ENCODE measurements at places on chromosomes 13 and 19.
A peak's percentile ranks its signal among the peaks of the same experiment; 100 is the strongest.

GRCh38 chr19:4303819-4304537 is 420 bp upstream of the FSD1 start:
- no peak for DNase-seq

GRCh38 chr19:11460207-11460606 is 20.6 kb downstream of the ELAVL3 start:
- no peak for DNase-seq

DNA sequence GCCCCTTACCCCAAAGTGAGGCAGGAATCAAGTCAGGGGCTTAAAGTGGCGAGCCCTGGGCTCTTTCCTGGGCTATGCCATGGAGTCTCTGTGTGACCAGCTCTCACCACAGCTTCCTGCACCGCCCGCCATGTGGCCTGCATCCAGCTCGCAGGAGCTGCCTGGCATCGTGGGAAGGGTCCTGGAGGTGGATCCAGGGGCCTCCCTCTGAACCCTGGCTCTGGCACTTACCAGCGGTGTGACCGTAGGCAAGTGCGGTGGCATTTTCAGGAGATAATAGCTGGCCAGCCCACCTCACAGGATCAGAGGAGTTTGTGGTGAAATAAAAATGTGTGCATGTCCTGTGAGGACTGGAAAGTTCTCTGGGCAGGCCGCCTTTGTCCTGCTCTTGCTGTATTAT is 26.0 kb downstream of the DHRS12 start:
- DNase-seq: no peak

DNA sequence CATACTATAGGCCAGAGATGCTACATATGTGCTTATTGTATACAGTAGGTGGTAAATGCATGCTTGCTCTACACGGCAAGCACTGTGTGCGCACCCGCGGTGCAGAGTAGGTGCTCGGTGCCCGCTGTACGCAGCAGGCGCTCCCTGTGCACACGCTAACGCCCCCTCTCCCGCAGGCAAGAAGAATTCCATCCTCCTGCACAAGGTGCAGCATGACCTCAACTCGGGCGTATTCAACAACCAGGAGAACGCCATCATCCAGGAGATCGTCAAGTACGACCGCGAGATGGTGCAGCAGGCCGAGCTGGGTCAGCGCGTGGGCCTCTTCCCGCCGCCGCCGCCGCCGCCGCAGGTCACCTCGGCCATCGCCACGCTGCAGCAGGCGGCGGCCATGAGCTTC is 17.7 kb downstream of the POLRMT start:
- no peak for DNase-seq

DNA sequence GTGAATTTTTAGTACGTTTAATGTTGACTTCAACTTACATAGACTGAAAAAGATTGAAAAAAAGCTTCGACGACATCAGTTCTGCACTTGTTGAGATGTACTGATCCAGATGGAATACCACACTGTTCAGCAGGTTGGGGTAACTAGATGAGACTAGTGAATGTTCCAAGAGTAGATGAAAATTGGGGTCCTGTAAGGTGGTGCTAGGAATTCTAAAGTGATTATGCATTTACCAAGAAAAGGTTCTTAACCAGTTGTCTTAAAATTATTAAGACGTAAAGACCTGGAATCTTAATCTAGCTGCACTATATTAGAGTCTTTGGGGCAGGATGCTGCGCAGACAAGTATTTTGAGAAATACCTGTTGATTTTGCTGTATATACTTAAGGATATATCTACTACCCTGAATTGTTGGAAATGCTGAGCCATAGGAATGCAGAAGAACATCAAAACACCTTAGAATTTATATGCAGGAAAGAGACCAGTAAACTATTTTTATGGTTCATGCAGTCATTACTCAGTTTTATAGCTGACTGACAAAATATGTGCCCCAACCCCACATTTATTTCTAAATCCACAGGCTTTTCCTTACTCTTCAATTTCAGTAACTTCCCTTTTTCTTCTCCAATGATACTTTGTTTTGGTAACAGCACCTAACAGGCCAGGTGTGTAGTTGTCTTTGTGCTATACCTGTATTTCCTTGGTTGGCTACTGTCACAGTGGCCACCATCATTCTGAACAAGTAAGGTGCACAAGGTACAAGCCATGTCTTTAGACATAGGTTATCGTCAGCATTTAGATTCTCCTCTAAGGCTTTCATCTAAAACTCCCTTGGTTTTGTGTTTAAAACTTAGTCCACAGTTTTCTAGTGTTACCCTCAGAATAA is 8.6 kb downstream of the MIR17HG start:
- no peak for DNase-seq

- DNase-seq: no peak
These were observed 4.3 kb downstream of the CEBPG start for GRCh38 chr19:33377586-33378475.

DNA sequence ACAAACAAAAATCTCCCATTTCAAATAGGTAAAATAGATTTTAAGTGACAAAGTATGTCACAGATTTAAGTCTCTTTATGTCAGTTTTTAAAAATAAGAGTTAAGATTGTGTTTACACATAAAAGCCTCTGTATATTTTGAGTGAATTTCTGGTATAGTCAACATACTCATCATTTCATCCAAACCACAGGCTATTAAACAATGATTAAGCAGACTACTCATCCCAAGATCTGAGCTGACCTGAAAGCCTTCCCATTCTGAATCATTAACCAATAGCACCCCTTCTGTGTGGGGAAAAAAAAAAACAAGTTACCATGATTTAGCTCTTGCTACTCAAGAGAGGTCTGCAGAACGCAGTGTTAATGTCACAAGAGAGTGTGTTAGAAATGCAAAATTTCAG is 284.4 kb upstream of the NBEA start:
- no peak for DNase-seq

DNA sequence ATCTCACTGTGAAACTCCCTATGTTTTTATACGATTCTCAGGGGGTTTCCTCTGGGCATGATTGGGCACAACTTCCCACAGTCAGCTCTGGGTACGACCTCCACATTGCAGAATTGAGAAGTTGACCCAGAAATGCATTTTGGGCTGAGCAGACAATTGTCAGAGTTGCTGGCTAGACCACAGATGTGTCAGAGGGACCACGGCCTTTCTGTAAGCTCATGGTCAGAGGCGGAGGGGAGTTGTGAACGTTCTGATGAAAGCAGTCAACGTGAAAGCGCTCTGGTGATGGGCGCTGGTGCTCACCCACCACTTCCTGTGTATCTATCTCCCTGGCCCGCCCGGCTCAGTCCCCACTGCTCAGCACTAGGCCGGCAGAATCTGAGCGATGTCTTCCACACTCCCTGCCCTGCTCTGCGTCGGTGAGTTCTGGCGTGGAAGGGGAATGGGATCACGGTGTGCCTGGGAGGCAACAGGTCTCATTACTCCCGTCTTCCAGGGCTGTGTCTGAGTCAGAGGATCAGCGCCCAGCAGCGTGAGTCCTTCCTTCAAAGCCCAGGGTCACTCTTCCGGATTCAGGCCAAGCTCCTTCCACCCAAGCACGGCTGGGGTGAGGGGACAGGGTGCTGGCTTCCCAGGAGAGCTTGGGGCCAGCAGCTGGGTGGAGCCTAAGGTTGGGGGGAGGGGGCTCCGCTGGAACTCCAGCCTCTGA is at the start of gene NCR1:
TSS of gene NCR1 (plus strand) at position 346 of the 709 bp plus-strand sequence. CDS start at position 386, 40 bp downstream.
- no peak for DNase-seq

- DNase-seq: no peak
These were observed 675 bp downstream of the PEG3 start for GRCh38 chr19:56839652-56840450.

GRCh38 chr19:46637224-46637623 is 1.2 kb upstream of the GNG8 start:
- no peak for DNase-seq

DNA sequence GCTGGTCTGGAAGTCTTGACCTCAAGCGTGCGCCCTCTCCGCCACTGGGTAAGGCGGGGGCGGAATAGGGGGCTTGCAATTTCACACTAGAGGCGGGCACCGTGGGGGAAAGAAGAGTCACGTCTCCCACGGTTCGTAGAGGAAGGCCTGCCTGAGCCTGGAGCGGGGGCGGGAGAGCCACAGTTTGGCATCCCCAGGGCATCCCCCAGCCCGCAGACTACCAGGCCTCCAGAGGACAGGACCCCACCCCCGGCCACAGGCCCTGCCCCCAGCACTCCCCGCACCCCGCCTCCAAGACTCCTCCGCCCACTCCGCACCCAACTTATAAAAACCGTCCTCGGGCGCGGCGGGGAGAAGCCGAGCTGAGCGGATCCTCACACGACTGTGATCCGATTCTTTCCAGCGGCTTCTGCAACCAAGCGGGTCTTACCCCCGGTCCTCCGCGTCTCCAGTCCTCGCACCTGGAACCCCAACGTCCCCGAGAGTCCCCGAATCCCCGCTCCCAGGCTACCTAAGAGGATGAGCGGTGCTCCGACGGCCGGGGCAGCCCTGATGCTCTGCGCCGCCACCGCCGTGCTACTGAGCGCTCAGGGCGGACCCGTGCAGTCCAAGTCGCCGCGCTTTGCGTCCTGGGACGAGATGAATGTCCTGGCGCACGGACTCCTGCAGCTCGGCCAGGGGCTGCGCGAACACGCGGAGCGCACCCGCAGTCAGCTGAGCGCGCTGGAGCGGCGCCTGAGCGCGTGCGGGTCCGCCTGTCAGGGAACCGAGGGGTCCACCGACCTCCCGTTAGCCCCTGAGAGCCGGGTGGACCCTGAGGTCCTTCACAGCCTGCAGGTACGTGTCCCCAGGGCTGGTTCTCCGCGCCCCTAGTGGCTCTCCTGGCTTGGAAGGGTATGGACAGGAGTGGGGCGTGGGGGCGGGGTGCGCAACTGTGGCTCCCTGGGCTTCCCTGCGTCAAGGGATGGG is at the start of gene ANGPTL4:
TSS of gene ANGPTL4 (plus strand) at position 353 of the 969 bp plus-strand sequence. CDS start at position 520, 167 bp downstream.
- no peak for DNase-seq

GRCh38 chr13:97058391-97058790 is 64.1 kb upstream of the OXGR1 start:
- DNase-seq: no peak

- no peak for DNase-seq
These were observed 1.2 kb downstream of the SPART start for GRCh38 chr13:36344886-36345437.

- no peak for DNase-seq
These were observed at the start of gene TEX29 for GRCh38 chr13:111319998-111320911. Gene TEX29 (plus strand): TSS chr13:111320642. CDS start chr13:111320891, 249 bp downstream.

- no peak for DNase-seq
These were observed 746.4 kb downstream of the PCDH9 start for GRCh38 chr13:66483712-66484111.

DNA sequence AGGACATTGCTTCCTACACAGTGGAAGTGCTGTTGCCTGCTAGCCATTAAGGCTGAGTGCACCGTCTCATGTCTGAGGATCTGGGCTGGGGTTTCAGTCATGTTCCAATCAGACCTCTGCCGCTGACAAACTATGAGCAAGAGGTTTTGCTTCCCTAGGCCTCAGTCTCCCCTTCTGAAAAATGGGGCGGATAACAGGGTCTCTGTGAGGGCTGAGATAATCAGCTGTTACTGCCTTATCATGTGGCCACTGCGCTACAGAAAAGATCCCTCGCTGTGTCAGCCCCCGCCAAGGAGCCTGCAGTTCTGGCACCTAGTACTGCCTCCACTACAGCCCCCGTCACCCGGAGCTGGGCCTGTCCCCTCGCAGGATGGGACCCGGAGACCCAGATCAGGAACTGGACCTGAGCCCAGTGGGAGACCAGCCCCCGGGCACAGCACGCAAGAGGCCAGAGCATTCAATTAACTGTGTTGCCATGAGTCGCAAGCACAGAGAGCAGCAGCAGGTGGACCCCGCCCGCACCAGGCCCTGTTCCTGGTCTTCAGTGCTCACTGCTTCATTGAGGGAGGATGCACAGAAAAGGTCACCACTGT is 3.0 kb upstream of the PNKP start:
- DNase-seq: no peak

GRCh38 chr19:18946918-18947317 is 5.9 kb upstream of the HOMER3 start:
- no peak for DNase-seq

GRCh38 chr13:110349239-110349638 is 42.2 kb downstream of the COL4A2 start:
- DNase-seq: no peak

GRCh38 chr13:95743192-95743591 is 66.3 kb downstream of the DNAJC3 start:
- DNase-seq: no peak

DNA sequence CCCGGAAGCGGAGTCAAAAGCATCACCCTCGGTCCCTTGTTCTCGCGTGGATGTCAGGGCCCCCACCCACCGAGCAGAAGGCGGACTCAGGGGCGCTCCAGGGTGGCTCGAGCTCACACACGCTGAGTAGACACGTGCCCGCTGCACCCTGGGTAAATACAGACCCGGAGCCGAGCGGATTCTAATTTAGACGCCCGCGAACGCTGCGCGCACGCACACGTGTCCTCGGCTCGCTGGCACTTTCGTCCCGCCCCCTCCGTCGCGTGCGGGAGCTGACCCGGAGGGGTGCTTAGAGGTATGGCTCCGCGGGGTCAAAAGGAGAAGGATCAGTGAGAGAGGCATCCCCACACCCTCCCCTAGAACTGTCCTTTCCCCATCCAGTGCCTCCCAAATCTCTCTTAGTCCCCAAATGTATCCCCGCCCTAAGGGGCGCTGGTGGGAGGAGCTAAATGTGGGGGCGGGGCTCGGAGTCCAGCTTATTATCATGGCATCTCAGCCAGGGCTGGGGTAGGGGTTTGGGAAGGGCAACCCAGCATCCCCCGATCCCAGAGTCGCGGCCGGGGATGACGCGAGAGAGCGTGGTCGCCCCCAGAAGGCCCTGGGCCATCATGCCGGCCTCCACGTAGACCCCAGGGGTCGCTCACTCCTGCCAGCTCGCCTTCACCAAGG is 451 bp upstream of the ICAM5 start:
- DNase-seq: peak; percentile 70

DNA sequence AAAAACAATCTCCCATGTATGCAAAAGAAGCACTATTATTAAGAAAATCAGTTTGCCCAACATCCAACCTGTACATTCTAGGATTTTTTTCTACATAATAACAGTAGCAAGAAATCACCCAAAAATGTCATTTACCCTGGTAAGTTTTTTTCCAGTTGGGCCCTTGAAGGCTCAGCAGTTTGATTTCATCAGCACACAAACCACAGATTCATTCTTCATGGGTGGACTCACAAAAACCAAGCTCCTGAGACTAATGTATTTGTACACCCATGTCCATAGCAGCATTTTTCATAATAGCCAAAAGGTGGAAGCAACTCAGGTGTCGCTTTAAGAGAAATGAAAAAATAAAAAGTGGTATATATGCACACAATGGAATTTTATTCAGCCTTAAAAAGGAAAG is 210.1 kb downstream of the TBC1D4 start:
- DNase-seq: no peak

GRCh38 chr19:48779636-48780035 is 24.3 kb downstream of the FGF21 start:
- no peak for DNase-seq

DNA sequence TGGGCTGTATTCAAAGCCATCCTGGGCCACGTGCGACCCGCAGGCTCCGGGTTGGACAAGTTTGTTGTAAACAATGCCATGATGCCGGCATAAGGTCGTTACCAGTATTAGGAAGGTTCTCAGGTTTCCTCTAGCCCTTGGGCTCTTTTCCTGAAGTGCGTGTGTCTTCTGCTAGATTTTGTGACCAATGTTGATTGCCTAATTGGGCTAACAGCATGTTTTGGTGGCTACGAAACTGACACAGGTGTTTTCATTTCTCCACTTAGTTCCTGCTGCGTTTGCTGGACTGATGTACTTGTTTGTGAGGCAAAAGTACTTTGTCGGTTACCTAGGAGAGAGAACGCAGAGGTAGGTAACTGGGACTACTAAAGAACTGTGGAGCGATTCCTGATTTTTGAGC is 20.3 kb downstream of the ALOX5AP start:
- DNase-seq: no peak

- DNase-seq: no peak
These were observed 5.7 kb downstream of the PAK4 start for GRCh38 chr19:39131255-39131755.

Measured in HEK293T (cell line).